T-helper 1 cell (primary cell): ENCODE measurements at places on chromosomes 5 and 9.

DNA sequence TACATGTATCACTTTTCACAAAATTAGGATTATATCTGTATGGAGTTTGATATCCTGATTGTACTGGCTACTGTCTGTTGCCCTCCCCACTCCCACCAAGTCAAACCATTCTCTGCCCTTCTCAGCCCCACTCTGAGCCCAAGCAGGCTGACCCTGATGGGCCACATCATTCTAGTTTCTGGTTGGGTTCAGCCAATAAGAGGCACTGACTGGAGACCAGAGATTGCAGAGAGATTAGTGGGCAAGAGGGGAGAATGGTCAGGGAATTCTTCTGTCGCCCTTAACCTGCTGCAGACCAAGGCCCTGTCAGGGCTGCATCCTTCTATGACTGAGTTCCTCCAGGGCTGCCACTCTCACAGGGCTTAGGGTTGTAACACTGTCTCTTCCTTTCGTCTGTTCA lies 2.7 kb downstream of the HSPB3 start:
- no peak for DNase-seq

- no peak for DNase-seq
These were observed 12.1 kb downstream of the PTGES2 start for GRCh38 chr9:128115187-128116103.

DNA sequence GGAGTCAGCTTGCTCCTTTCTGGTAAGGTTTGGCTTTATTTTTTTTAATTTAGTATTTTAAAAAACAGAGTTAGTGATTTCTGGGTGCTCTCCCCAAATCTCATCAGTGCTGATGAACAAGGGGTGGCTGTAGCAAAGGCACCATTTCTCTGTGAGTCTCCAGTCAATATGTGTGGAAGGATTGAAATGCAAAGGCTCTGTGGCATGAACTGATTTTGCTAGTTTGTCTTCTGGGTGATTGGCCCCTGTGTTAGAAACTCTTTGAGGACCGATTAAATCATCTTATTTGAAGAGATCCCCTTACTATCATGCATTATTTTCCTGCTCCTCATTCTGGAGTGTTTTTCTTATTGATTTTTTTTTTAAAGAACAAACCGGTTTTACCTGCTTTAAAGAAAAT lies 596 bp downstream of the TEK start:
- no peak for DNase-seq

GRCh38 chr5:83306572-83307241 lies 164.8 kb upstream of the VCAN start:
- DNase-seq, result peak; percentile 36

DNA sequence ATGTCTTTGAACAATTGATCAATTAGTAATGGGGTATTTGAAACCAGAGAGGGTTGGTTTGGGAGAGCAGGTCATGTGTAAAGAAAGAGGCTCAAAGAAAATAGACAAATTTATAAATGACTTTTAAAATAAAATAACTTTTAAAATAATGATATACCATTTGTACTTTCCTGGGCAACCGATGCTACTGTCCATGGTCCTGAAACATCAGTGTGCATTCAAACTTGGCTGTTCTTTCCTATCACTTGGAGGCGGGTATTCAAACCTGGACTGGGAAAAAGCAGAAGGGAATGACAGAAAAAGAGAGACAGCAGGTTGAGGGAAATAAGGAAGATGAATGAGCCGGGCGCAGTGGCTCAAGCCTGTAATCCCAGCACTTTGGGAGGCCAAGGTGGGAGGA lies 1446.4 kb upstream of the WWC1 start:
- DNase-seq, result no peak

GRCh38 chr9:98678244-98678842 lies 30.4 kb downstream of the GABBR2 start:
- DNase-seq, result no peak

GRCh38 chr9:121463026-121463807 lies 36.4 kb downstream of the GGTA1 start:
- DNase-seq, result no peak

DNA sequence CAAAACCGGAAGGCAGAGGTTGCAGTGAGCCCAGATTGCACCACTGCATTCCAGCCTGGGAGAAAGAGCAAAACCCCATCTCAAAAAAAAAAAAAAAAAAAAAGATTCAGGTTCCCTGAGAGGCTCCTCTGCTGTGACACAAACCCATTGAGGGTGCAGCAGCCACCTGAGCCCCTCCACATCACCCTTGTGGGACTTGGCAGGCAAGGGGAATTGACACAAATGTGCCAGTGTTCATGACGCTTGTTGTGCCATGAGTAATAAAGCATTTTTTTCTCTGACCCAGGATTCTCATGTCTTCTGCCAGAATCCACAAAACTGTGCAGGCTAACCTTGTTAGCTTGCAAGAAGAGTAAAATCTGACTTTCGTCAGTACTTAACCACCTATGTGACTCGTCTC lies 149.6 kb downstream of the TTC39B start:
- DNase-seq, result no peak

DNA sequence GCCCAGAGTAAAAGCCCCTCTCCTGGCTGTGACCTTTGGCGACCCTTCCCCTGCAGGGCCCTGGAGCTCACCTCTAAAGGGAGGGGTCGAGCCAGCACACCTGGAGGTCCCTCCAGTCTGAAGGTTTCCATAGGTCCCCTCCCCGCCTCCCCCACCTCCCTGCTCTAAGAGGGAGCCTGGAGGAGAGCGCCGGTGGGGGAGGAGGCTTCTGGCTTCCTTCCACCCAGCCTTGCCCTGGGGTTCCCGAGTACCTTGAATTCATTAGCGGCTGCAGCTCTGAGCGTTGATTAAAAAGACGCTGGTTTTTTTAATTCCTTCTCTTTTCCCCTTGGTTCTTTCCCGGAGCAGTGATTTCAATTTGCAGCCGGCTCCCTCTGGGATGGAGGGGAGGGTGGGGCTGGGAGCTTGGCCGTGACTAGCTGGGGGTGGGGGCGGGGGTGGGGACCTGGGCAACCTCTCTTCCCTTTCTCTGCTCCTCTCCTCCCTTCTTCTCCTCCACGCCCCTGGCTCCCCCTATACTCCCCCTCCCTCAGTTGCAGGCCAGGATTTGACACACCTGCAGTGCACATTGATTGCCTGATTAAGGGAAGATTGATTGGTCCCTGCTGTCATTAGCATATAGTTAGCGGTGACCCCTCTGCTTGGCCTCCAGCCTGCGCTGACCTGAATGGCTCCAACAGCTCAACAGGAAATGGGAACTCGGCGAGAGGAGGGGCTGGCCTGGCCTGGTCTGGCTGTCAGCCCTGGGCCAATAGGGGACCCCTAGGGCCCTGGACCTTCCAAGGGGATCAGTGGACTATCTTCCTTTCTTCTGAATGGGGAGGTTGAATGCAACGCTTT lies 67.5 kb upstream of the RAPGEF1 start:
- no peak for DNase-seq

GRCh38 chr9:94952565-94953373 lies 226.3 kb downstream of the AOPEP start:
- no peak for DNase-seq
